ENCODE measurements at places on chromosomes 7 and 10. TPM values are rescaled to one million over a fixed set of nuclear protein-coding genes. Genes with fewer than 3 reads are reported as not detected.
A peak's percentile ranks its signal among the peaks of the same experiment; 100 is the strongest.

- no peaks in the 10 kb centered on the region for H3K4me1 ChIP-seq
- H3K36me3 ChIP-seq, result no peaks in the 10 kb centered on the region
- no peak for DNase-seq
- H3K27me3 ChIP-seq, result no peaks in the 10 kb centered on the region
- no peak overlapping the region for H3K27ac ChIP-seq
Measured at GRCh38 chr7:3748389-3748788, 447.3 kb downstream of the SDK1 start.

Gene MYOF
- 52.8 TPM for total RNA-seq

GRCh38 chr7:145212050-145212449 is 376.2 kb upstream of the TPK1 start:
- no peaks in the 10 kb centered on the region for H3K36me3 ChIP-seq
- DNase-seq, result no peak
- no peaks in the 10 kb centered on the region for H3K27me3 ChIP-seq
- H3K27ac ChIP-seq, result no peak overlapping the region
- H3K4me1 ChIP-seq, result no peaks in the 10 kb centered on the region

- H3K27ac ChIP-seq, result no peak overlapping the region
- no peaks in the 10 kb centered on the region for H3K36me3 ChIP-seq
- no peaks in the 10 kb centered on the region for H3K4me1 ChIP-seq
- H3K27me3 ChIP-seq, result no peaks in the 10 kb centered on the region
- H3K4me3 ChIP-seq, result no peak overlapping the region
Measured at GRCh38 chr7:28973591-28973990, 15.5 kb upstream of the TRIL start.

DNA sequence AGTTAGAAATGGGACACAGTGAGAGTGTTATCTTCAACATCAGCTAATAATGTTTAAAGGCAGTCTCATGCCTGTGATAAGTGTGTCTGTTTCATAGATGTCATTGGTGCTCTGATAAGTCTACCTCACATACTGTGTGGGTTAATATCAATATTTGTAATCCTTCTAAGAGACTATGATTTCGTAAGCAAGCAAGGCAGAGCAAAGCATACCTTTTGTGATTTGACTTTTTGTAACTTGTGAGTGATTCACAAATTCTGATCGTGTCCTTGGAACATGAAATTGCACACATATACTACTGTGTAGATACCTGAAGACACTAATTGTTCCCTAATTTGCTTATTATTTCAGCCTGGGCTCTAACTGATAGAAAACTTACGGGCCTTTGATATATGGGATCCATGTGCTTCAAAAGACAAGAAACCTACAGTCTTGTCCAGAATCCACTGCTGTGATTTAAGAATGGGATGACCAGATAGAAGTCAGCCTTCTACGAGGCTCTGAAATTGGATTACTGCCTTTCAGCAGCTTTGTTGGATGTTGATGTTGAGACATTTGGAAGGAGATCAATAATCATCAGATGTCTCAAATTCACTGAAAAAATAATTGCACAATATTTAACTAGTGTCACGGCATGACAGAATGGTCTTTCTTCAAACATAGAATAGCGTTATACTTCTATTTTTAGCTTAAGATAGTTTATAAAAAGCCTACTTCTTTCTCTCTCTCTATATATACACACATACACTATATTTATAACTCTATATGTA is 63.2 kb upstream of the KLF6 start:
- no peak overlapping the region for H3K27ac ChIP-seq
- no peaks in the 10 kb centered on the region for H3K36me3 ChIP-seq
- H3K4me1 ChIP-seq, result peaks cover 21% of the 10 kb centered on the region
- DNase-seq, result no peak

GRCh38 chr10:103803941-103804340 is 51.4 kb downstream of the SH3PXD2A start:
- no peak overlapping the region for H3K4me3 ChIP-seq
- H3K36me3 ChIP-seq, result no peaks in the 10 kb centered on the region
- DNase-seq, result no peak
- no peaks in the 10 kb centered on the region for H3K4me1 ChIP-seq
- peak overlapping the region; percentile 73 for H3K27ac ChIP-seq

GRCh38 chr7:38168890-38169570 is 9.0 kb upstream of the STARD3NL start:
- H3K27ac ChIP-seq, result no peak overlapping the region
- no peaks in the 10 kb centered on the region for H3K4me1 ChIP-seq
- no peaks in the 10 kb centered on the region for H3K36me3 ChIP-seq
- H3K4me3 ChIP-seq, result no peak overlapping the region
- no peaks in the 10 kb centered on the region for H3K27me3 ChIP-seq
- DNase-seq, result no peak

GRCh38 chr7:539731-540411 is 20.2 kb upstream of the PDGFA start:
- peak overlapping the region; percentile 87 for H3K27ac ChIP-seq
- peaks cover 3% of the 10 kb centered on the region for H3K4me1 ChIP-seq
- no peaks in the 10 kb centered on the region for H3K36me3 ChIP-seq
- DNase-seq, result no peak

DNA sequence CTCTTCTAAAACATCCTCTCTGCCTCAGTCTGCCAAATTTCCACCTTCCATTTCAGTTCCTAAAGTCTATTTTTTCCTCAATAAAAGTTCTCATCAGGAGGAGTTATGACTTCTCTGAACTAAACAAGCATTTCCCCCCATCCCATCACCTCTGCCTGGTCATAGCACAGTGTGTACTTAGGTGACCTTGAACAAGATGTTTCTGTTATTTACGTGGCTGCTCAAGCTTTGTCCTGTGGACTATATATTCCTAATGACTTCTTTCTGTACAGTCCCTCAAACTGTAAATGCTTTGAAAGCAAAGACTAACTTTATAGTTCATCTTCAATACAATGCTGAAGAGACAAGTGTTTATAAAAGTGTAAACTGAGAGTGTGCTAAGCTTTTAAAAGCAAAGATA is 166.9 kb downstream of the CPEB3 start:
- no peak for DNase-seq
- no peak overlapping the region for H3K27ac ChIP-seq
- no peaks in the 10 kb centered on the region for H3K27me3 ChIP-seq
- no peaks in the 10 kb centered on the region for H3K36me3 ChIP-seq
- H3K4me3 ChIP-seq, result no peak overlapping the region
- H3K4me1 ChIP-seq, result peaks cover 16% of the 10 kb centered on the region

Gene SRGN
- total RNA-seq, result 36.3 TPM

Gene TMEM130
- 1.6 TPM for total RNA-seq

GRCh38 chr7:151091431-151091830 is 5.2 kb downstream of the AGAP3 start:
- DNase-seq, result peak; percentile 85
- peaks cover 9% of the 10 kb centered on the region for H3K4me1 ChIP-seq
- no peaks in the 10 kb centered on the region for H3K27me3 ChIP-seq
- H3K36me3 ChIP-seq, result no peaks in the 10 kb centered on the region
- H3K4me3 ChIP-seq, result no peak overlapping the region
- no peak overlapping the region for H3K27ac ChIP-seq

Gene CPA4
- not detected for total RNA-seq

Gene CALML5
- total RNA-seq, result not detected

Gene DPY19L1
- total RNA-seq, result 4.2 TPM

Gene PRKG1
- 60.2 TPM for total RNA-seq

DNA sequence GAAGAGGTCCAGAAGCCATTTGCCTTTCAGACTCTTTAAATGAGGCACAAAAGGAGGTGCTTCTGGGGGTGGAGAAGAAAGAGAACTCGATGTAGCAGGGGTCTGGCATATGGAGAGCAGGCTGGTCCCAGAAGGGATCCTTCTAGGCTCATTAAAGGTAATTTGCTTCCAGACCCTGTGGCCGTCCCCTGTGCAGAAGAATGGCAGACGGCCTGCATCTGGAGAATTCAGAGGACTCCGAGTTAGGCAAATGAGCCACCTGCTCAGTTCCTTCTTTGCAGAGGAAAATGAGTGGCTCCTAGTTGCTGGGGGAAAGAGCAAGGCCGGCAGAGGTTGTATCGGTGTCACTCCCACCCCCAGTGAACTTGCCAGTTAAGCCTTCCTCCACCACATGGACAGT is 73.8 kb upstream of the FAM180A start:
- no peaks in the 10 kb centered on the region for H3K4me1 ChIP-seq
- H3K36me3 ChIP-seq, result no peaks in the 10 kb centered on the region
- H3K27me3 ChIP-seq, result no peaks in the 10 kb centered on the region
- DNase-seq, result no peak
- H3K4me3 ChIP-seq, result no peak overlapping the region
- H3K27ac ChIP-seq, result no peak overlapping the region

Gene MRPS16
- total RNA-seq, result 40.1 TPM

Gene LIPN
- total RNA-seq, result not detected

Gene AGAP4
- 50.5 TPM for total RNA-seq

Gene ZFYVE27
- 121 TPM for total RNA-seq

Gene MBL2
- not detected for total RNA-seq

Gene DOCK1
- total RNA-seq, result 42.0 TPM

GRCh38 chr10:114301177-114301576 is 62.1 kb downstream of the VWA2 start:
- peaks cover 31% of the 10 kb centered on the region for H3K36me3 ChIP-seq
- no peaks in the 10 kb centered on the region for H3K4me1 ChIP-seq
- no peak overlapping the region for H3K4me3 ChIP-seq
- no peak overlapping the region for H3K27ac ChIP-seq

DNA sequence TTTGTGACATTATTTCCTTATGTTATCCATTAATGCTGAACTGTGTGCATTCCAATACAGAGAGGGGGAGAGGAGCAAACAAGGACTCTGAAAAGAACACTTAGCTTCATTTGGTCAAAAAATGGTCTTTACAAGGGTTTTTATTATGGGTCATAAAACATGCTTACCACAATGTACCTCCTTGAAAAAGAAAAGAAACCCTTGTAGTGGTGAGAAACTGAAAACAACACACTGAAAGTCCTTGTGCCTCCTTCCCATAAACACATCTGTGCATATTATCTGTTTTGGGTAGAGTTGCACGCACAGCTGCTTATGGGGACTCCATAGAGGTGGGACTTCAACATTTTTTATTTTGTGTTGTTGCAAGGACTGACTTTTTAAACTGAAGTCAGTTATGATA is 98.7 kb downstream of the CDK6 start:
- DNase-seq, result no peak
- no peak overlapping the region for H3K27ac ChIP-seq
- H3K4me3 ChIP-seq, result no peak overlapping the region

DNA sequence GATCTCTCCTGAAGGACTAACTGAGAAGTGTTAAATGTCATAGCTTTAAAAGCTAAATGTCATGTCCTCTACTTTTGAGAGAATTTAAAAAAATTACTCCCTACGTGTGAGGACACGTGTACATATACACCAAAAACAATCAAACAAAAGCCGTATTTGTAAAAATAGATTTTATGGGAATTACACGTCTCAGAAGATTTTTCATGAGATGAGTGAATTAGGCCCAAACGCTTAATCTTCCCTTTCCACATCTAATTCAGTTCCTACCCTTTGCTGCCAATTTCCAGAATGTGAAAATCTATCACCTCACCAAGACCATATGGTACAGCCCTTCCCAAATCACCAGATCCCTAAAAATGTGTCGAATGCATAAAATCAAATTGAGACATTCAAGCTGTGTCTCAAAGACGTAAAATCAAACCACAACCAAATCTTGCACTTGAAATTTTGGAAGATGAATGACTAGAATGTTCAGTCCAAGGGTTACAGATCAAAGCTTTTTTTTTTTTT is 1.0 kb upstream of the CTTNBP2 start:
- no peaks in the 10 kb centered on the region for H3K4me1 ChIP-seq
- no peaks in the 10 kb centered on the region for H3K27me3 ChIP-seq
- no peak overlapping the region for H3K4me3 ChIP-seq
- no peaks in the 10 kb centered on the region for H3K36me3 ChIP-seq
- no peak overlapping the region for H3K27ac ChIP-seq
- no peak for DNase-seq

DNA sequence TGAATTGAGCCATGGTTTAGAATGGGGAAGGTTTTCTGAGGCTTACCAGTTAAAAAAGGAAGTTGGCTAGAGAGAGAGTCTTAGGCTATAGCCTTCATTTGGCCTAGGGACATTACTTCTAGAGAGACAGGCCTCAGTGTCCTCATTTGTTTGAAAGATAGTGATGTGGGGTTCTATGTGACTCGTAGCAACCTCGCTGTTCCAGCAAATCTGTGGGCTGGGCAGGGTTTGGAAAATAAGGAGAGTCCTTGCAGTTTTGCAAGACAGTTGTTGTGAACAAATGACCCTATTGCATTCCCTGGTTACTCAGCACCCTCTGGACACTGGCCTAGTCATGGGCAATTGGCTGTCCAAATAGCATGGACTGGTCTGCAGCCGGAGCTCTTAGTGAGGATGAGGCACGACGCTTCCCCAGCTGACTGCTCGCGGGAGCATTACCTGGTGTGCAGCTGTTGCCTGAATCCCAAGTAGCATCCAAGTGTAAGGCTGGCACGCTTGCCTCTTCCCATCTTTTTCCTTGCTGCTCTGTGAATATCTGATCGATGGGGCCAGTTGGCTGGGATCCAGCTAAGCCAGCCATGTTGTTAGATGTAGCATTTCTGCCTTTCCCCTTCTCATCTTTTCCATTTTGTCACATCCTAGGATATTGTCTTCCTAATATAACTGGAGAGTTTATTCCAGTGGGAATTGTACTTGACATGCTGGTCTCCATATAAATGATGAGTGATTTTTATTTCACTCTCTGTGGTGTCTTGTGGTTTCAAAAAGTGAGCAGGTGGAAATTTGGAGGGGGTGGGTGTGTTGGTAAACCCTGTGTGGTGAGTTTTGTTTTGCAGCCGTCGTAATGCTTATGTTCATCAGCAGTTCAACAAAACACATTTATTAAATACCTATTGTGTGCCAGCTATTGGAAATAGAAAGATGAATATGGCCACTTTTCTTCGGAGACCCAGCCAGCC is 99.8 kb downstream of the SND1 start:
- no peak overlapping the region for H3K4me3 ChIP-seq
- no peaks in the 10 kb centered on the region for H3K27me3 ChIP-seq
- no peaks in the 10 kb centered on the region for H3K36me3 ChIP-seq
- no peak for DNase-seq
- peaks cover 3% of the 10 kb centered on the region for H3K4me1 ChIP-seq

GRCh38 chr7:37918526-37918925 is 1.9 kb upstream of the SFRP4 start:
- no peak overlapping the region for H3K27ac ChIP-seq
- H3K36me3 ChIP-seq, result no peaks in the 10 kb centered on the region
- no peak for DNase-seq
- H3K4me1 ChIP-seq, result no peaks in the 10 kb centered on the region
- H3K27me3 ChIP-seq, result no peaks in the 10 kb centered on the region

Gene PON1
- total RNA-seq, result not detected

- no peak overlapping the region for H3K4me3 ChIP-seq
- no peak for DNase-seq
- no peak overlapping the region for H3K27ac ChIP-seq
- no peaks in the 10 kb centered on the region for H3K27me3 ChIP-seq
Measured at GRCh38 chr7:136600475-136600874, 268.0 kb upstream of the CHRM2 start.

Gene SPDYE8
- not detected for total RNA-seq

GRCh38 chr7:100966542-100967291 is 2.6 kb upstream of the MUC12 start:
- DNase-seq, result peak; percentile 70
- peak overlapping the region; percentile 11 for H3K27ac ChIP-seq
- peak overlapping the region; percentile 26 for H3K4me3 ChIP-seq
- H3K27me3 ChIP-seq, result no peaks in the 10 kb centered on the region

Gene MOGAT3
- total RNA-seq, result 195 TPM
